ENCODE measurements at places on chromosomes 1 and 21.

GRCh38 chr1:89669441-89669840, 36.5 kb downstream of the LRRC8C start:
- no peak for DNase-seq

DNA sequence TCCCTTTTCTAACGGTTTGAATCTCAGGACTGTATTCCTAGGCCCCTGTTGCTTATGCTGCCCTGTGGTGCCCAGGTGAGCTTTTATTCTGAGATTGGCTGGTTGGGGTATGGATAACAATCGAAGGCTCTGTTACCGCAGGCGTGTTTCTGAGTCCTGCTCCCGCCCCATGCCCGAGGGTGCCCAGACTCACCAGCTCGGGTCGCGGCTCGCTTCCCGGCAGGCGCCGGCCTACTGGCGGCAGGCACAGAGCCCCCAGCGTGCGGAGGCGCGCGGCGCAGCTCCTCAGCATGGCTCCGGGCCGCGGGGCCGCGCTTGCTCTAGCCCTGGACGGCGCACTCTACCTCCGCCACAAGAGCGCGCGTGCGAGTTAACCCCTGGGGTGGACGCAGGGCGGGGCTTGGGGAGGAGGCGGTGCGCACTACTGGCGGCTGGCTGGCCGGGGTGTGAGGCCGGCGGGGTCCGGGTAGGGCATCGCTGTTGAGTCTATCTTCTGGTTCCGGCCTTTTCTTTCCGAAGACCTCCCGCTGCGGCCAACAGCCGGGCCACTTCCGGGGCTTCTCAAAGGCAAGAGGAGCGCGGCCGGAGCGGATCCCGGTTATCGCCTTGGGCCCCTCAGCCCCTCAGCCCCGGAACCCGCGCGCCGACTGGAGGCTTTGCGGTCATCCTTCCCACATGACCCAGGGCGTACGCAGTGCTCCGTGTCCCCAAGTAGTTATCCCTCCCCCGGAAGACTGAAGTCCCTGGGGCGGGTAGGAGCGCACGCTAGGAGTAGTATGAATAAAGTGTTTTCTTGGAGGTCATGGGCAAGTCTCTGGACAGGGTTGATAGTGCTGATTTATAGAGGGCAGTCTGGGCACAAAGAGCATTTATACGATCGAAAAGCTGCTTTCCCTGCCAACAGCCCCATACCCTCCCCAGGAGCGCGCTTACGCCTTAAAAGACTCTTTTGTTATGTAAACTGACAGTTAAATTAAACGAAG, at the start of gene THEM4:
Gene THEM4 (minus strand): TSS at position 345 of the 983 bp plus-strand sequence. CDS start 53 bp downstream, at position 292.
- DNase-seq: peak; percentile 99

- DNase-seq: peak; percentile 90
Observed at GRCh38 chr1:45584351-45585109, 689 bp downstream of the NASP start.

DNA sequence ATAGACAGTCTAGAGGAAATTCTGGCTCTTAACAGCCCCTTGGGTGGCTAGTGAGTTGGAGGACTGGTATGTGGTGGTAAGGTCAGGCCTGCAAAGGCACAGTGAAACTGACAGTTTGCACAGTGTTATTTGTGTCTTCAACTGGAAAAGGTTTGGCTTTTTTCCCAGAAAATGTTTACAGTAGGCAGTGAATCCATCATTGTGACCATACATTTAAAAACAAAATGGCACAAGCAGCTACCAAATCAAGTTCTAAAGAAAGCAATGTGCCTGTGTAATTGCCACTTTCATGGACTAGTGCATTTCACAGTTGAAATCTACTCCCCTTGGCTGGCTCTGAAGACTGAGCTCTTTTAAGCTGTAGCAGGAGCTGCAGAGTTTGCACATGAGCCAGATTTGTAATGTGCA, 24.8 kb downstream of the ATPAF1 start:
- no peak for DNase-seq

GRCh38 chr1:165659581-165659895, 28.5 kb downstream of the MGST3 start:
- DNase-seq: no peak
